ENCODE measurements at places on chromosomes 7 and 10.

- no peak for DNase-seq
Measured at GRCh38 chr10:92045641-92046106, 122.1 kb downstream of the BTAF1 start.

DNA sequence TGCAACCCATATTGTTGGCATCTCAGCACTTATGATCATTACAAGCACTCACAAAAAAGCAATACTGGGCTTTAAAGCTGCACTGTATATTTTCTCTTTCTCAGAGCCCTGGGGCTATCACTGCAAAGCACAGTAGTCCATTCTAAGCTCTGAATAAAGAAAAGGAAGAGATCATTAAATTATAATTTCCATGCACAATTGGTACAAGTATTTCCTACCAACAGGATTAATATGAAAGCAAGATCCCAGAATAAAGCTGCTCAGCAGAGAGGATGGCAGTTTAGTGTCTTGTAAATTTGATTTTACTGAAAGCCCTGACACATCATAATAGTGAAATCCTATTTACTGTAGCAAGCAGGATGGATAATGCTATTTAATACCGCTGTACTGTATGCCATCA is 205.3 kb downstream of the CHCHD3 start:
- no peak for DNase-seq

- no peak for DNase-seq
Measured at GRCh38 chr10:13751191-13751764, 164.5 kb downstream of the PRPF18 start.

GRCh38 chr10:132606536-132607316 is 69.1 kb downstream of the INPP5A start:
- no peak for DNase-seq

DNA sequence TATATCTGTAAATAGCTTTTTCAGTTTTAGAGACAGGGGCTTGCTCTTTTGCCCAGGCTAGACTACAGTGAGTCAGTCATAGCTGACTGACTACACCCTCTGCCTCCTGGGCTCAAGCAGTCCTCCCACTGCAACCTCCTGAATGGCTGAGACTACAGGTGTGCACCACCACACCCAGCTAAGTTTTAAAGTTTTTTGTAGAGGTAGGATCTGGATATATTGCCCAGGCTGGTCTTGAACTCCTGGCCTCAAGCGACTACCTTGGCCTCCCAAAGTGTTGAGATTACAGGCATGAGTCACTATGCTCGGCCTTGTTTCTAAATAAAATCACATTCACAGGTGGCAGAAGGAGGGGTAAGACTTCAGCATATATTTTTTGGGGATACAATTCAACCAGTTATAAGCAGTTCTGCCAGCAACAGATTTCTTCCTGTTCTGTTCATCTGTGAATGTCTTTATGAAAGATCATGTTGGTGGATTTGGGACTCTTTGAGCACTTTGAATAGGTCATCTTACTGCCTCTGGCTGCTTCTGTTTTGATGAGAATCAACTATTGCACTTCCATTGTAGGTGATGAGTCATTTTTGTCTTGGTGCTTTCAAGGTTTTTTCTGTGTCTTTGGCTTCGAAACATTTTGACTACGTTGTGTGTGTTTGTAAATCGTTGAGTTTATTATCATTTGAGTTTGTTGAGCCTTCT is 15.7 kb downstream of the RBM33 start:
- DNase-seq: no peak
